ENCODE measurements at places on chromosomes 11 and 22.

DNA sequence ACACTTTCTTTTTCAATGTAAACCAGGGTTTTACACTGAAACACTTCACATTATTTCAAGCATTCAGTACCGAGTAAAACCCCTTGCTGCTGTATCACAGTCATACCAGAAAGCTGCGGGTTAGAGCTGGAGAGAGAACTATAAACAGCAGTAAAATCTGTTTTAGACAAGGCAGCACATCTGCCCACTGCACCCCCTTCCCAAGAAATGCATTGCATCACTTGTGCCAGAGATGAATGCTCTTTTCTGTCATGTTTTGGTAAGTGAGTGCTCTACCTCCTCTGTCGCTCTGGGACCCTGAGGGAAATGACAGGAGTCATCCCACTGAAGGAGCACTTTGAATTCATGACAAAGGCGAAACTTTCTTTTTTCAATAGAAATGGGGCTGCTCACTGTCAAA, 107.2 kb downstream of the MAML2 start:
- peak; percentile 95 for DNase-seq

DNA sequence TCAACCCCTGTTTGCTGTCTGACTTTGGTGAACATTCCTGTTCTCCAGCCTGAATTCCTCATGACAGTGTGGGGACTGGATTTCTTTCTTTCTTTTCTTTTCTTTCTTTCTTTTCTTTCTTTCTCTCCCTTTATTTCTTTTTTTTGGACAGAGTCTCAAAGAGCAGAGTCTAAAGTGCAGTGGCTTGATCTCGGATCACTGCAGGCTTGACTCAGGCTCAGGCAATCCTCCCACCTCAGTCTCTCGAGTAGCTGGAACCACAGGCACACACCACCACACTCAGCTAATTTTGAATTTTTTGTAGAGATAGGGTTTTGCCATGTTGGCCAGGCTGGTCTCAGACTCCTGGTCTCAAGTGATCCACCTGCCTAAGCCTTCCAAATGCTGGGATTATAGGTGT, 63.1 kb downstream of the RPUSD4 start:
- DNase-seq, result no peak

GRCh38 chr11:5737091-5737490, 843 bp downstream of the OR56B1 start:
- no peak for DNase-seq

DNA sequence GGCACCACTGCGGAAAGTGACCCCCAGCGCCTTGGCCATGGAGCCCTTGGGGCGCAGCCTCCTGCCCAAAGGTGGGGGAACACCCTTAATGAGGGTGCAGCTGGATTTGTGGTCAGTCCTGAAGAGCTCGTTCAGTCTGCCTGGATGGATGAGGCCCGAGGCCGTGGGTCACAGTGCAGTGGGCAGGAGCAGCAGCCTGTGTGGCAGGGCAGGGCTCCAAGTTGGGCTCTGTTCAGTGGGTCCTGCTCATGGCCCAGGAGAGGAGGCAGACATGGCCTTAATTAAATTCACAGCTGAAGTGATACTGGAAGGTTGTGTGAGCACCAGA, 33.3 kb downstream of the FAM83F start:
- no peak for DNase-seq

GRCh38 chr11:70712471-70712870, 314.1 kb downstream of the CTTN start:
- DNase-seq, result no peak

- DNase-seq, result peak; percentile 52
These were observed 39.8 kb downstream of the SYN3 start for GRCh38 chr22:33018232-33018864.

GRCh38 chr11:117559698-117560097, 232.0 kb downstream of the CEP164 start:
- no peak for DNase-seq

- DNase-seq, result no peak
These were observed 170.3 kb downstream of the KIRREL3 start for GRCh38 chr11:126830216-126830806.

DNA sequence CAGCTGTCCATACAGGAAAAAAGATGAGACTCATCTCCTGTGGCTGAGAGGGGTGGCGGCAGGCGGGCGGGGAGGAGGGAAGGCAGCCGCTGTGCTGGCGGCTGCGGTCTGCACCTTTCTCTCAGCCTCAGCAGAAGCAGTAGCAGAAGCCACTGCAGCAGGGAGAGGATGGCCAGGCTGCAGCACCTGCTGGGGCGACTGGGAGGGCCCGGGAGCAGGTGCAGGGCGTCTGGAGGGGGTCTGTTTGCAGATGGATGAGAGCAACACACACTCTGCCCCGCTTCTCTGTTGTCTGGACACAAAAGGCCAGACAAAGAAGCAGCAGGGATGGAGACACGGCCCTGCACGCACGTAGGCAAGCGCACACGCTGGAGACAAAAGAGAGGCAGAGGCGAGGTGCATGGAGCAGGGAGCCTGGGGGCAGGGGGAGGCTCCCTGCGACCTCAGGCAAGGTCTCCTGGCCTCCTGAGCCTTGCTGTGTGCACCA, 9.3 kb upstream of the MIAT start:
- DNase-seq, result peak; percentile 64

DNA sequence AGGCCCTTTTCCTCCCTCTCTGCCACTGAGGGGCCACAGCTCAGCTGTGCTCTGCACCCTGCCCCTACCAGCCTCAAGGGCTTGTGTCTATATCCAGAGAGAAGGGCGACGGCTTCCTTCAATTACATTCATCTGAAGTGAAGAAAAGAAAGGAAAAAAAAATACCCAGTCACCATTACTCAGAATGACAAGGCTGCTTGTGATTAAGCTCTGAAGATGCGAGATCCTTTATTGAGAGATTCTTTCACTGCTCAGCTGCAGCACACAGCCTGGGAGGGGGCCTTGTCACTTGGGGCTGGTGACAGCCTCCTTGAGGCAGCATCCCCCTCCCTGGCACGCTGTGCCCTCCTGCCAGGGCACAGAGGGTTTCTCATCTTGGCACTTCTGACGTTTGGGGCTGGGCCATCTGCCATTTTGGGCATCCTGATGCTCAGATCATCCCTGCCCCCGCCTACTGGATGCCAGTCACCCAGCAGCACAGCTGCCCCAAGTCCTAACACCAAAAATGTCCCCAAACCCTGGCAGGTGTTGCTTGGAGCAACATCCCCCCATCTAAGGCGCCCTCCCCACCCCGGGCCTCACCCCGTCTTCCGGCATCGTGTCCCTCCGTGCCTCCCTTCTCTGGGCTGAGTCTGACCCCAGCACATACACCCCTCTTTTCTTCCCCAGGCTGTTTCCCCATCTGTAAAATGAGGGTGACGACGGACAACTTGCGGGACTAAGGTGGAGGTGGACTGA, 1394.7 kb downstream of the BRD1 start:
- DNase-seq, result no peak

DNA sequence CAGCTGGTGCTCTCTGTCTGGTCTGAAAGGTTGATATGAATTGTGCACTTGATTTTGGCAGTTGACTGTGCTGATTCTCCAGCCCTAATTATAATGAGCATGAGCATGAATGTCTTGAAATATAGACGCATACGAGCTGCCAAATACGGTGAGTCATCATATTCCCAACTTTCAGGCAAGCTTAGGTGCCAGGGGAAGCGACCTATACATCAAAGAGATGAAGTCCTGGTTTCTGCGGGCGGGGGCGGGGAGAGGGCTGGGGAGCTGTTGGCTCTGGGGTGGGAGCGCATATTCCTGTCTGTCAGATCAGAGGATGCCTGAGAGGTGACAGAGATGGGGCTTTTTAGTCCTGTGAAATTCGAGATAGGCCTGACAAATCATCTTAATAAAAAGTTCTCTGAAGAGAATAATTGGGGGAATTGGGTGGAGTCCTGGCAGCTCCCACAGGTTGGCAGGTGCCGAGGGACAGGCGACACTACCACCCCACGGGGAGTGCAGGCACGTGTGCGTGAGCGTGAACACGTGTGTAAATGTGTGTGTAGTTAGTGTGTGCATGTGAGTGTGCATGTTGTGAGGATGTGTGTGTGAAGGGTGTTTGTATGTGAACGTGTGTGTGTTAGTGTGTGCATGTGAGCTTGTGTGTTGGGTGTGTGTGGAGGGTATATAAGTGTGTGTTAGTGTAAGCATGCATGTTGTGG, 865.3 kb downstream of the TBC1D22A start:
- DNase-seq, result no peak

DNA sequence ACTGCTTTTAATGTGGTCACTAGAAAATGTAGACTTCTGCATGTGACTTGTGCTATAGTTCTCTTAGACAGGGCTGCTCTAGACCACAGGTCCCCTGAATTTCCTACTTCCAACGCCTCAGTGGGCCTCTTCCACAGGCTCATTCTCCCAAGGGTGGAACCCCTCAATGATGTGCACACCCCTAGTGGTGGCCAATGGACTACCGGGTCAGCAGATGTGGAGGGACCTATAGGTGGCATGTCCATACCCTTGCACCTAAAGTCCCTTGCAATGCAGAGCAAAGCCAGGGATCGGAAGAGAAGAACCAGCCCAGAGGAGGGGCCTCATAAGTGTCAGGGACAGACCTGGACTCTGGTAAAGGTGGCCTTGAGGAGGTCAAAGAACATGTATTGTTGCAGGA, 20.0 kb downstream of the MMP13 start:
- no peak for DNase-seq

GRCh38 chr11:75924966-75925784, 110.2 kb downstream of the UVRAG start:
- no peak for DNase-seq

DNA sequence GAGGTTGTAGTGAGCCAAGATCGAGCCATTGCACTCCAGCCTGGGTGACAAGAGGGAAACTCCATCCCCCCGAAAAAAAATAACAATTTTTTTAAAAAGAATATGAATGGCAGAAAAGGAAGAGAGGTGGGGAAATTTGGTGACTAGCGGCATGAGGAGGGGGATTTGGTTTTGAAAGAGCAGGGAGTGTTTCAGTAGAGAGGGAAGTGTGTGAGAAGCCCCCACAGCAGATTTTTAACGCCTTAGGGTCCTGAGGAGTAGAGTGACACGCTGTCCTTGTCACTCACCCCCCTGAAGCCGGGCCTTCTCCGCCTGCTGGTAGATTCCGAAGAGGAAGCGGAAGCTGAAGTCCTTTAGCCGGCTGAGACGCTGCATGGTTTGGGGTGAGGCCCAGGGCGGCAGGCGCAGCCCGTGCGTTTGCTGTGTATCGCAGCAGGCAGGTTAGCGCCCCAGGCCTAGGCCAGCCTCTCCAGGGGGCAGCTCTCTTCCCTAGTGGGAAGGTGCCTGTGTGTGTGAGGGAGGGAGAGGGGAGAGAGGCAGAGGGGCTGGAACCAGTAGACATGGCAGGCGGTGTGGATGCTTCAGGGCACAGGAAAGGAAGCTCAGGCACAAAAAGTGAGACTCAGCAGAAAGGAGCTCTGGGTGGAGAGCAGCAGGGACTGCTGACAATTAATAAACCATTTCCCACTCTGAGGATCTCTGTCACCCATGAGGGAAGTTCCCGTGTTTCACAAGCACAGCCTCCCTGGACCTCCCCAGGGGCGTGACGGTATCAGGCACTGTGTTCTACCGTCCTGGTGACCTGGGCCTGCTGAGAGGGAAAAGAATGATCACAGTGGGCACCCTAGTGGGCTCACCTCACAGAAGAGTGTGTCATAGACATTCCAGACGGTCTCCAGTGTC, 3.9 kb downstream of the ACP2 start:
- no peak for DNase-seq

DNA sequence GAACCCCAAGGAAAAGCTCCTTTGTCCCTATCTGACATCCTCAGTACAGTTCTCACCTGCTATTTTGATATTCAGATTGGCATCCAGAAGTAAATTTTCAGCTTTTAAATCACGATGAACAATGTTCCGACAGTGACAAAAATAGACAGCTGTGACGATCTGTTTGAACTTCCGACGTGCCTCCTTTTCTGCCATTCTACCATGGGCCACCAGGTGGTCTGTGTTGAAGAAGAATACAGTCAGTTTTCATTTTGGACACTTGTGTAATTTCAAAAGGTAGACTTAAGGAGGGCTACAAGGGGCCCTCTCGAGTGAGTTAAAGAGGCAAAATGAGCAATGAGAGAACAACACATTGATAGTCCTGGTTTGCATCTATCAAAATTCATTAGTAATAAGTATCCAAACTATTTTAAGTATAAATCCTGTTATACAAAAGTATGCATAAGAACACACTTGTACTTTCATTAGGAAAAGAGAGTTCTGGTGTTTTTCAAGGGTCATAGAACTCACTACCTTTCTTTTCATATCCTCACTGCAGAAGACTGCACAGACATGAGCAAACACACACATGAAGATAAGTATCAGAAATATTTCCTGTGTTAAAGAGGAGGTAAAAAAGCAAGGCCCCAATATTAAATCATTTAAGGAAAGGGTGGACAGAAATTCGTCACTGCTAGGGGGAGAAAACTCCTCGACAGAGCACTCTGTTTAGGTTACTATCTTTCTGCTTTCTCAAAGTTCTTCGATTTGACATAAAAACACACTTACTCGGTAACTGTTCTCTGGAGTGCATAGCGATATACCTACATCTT, 89.9 kb upstream of the APOA1 start:
- peak; percentile 46 for DNase-seq

- no peak for DNase-seq
These were observed 493.5 kb upstream of the B3GAT1 start for GRCh38 chr11:134905517-134905916.

DNA sequence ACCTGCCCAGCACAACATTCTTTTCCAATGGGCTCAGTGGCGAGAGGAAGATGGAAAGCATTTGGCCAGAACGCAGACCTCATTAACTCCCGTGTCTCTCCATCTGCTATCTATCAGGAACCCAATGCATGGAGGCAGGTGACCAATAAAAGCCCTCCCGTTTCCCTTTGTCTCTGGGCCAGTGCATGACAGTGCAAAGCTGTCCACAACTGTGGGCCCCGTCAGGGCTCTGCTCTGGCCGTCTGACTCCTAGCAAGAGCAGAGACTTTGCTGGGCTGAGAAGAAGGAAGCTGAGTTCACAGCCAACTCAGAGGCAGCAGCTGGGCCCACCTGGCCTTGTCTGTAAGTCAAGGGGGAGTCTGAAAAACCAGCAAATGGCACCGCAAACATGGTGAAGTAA, 177.8 kb downstream of the TENM4 start:
- no peak for DNase-seq

- no peak for DNase-seq
These were observed 11.7 kb upstream of the COMT start for GRCh38 chr22:19929586-19930550.

- DNase-seq, result no peak
These were observed 1.8 kb upstream of the OR51B6 start for GRCh38 chr11:5349550-5349949.

GRCh38 chr11:130211144-130211543, 51.6 kb downstream of the ST14 start:
- DNase-seq, result no peak

DNA sequence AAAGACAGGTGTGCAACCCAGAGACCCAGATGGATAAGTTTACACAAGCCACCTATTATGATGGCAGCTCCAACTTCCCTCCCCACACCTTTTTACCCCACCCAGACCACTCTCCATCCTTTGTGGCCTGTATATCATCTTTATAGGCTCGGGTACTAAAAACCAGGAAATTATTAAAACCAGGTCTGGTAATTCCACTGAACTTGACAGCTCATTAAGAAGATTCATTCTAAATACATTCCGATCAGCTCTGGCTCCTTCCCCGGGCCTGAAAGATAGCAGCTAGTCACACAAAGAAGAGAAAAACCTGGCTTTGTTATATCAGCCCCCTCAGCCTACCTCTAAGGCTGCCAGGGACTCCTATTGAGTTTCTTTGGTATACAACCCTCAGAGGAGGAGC, 67.9 kb upstream of the API5 start:
- DNase-seq, result no peak

GRCh38 chr22:27856386-27856785, 54.8 kb upstream of the MN1 start:
- no peak for DNase-seq

- DNase-seq, result peak; percentile 70
These were observed 2.2 kb downstream of the CALCA start for GRCh38 chr11:14969901-14970323.

Measured in activated CD4-positive, alpha-beta T cell treated with anti-CD3 and anti-CD28 coated beads, Interleukin-10, Interleukin-2, amounts not matched to agents 100 ng/mL and 50 ng/mL, durations not matched to agents 16 hours and 8 hours (primary cell).